ENCODE measurements at places on chromosomes 7 and 10. TPM values are rescaled to one million over a fixed set of nuclear protein-coding genes. Genes with fewer than 3 reads are reported as not detected.

The TMEM130 gene
- total RNA-seq: 5.7 TPM

The LIPK gene
- total RNA-seq: not detected

The GNB2 gene
- total RNA-seq: 179 TPM

The CNNM1 gene
- total RNA-seq: not detected

The SAP25 gene
- 13.6 TPM for total RNA-seq

The ZNF716 gene
- total RNA-seq: not detected

The FOXI2 gene
- total RNA-seq: 0.40 TPM

The CLRN3 gene
- not detected for total RNA-seq

DNA sequence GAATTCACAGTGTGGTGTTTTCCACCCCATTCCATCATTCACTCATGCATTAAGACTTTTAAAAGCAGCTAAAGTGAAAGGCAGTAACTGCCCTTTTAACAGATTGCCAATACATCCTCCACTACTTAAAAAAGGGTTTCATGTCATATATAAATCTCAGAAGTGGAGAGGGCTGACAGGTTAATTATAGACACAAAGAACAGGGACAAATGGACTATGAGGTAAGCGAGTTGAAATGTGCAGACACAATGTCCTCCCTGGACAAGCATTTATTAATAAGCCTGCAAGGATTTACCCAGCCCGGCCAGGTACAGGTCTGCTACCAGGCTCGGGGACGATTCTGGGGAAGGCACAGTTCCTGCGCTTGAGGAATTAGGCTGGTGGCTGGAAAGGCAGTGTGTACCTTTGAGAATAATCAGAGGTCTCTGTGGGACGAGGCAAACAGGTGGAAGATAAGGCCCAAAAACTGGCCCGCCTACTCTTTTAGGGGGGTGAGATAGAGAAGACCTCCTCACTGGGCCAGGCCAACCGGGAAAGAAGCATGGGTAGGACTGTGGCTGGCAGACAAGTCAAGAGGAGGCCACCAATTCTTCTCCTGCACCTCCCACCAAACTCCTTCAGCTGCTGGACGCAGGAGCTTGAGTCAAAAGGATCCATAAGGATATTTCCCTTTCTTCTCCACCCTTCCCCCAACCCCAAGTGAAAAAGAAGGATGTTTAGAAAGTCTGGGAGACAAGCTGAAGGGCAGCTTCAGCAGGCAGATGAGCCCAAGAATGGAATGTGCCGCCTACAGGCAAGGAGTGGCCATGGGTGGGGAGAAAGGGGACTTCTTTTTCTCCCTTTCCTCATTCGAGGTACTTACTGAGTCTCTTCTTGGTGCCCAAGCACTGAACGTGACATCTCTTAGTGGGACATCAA, 1.5 kb downstream of the PDLIM1 start:
- DNase-seq: no peak

- no peak for DNase-seq
These were observed 139.3 kb downstream of the ELAPOR2 start for GRCh38 chr7:86920154-86920553.

DNA sequence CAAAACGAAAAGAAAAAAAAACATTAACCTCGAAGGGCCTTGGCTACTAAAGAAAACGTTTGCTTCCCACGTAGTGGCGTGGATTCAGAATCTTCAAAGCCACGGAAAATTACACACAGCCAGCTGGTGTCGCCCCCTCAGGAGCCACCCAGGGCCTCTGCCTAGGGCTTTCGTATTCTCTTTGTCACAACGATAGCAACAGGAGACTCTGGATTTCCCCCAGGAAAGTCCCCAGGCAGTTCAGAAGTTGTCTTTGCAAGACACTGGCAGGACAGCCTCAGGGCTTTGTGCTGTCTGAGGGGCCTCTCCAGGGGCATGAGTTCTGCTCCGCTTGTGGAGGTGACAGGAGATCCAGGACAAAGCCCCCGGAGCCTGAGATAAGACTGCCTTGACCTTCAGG, 150.2 kb upstream of the INSYN2A start:
- no peak for DNase-seq

GRCh38 chr10:12006671-12007070, 35.9 kb downstream of the UPF2 start:
- no peak for DNase-seq

DNA sequence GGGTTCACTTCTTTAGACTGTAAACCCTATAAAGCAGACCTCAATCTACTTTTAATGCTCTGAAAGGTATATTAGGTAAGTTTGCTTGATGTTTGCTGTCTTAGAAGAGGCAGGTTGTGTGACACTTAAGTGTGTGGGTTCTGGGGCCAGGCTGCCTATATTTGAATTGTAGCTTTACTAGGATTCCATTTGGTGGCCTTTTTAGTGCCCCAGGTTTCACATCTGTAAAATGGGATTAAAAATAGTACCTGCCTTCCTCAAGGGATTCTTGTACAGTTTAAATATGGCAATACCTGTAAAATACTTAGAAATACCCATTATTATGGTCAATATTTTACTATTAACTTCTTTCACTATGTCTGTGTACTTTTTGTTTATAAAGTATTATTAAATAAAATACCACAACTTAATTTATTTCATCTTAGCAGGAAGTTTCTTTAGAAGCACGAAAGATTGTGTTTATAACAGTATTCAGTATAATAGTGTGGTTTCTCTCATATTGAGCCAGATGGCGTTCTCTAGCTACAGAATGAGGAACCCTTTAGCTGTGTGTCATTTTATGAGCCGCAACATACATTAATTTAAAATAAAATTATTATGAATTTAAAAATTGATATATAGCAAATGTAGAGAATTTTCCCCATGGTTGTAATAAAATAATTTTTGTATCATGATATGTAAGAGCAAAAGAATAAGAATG, 94.2 kb downstream of the CDK14 start:
- DNase-seq: no peak

- no peak for DNase-seq
These were observed 12.7 kb downstream of the STRA8 start for GRCh38 chr7:135246191-135246825.

DNA sequence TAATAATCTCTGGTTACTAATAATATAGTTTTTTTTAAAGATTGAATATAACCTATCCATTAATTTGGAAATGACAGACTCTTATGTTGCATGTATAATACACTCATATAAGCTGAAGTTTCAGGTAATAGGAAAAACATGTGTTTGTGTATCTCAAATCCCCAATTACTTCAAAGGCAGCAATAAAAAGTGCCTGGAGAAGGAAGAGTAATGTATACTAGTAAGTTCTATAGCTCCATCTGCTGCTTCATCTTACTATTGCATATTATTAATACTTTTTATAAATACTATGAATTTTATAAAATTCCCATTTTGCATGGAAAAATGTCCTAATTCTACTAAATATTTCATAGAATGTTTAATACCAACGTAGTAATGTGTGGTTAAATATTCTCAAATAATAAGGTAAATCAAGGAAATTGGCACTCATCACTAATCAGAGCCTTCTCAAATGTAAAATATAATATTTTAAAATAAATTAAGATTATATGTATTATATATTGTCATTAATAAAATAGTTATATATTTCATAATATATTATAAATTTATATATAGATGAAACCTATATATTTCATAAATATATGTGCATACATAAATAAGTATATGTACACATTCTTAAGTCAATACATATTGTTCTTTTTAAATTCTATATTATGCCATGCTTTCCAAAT, 311.9 kb downstream of the HGF start:
- no peak for DNase-seq

GRCh38 chr10:126042906-126043305, 146.5 kb downstream of the FANK1 start:
- no peak for DNase-seq

DNA sequence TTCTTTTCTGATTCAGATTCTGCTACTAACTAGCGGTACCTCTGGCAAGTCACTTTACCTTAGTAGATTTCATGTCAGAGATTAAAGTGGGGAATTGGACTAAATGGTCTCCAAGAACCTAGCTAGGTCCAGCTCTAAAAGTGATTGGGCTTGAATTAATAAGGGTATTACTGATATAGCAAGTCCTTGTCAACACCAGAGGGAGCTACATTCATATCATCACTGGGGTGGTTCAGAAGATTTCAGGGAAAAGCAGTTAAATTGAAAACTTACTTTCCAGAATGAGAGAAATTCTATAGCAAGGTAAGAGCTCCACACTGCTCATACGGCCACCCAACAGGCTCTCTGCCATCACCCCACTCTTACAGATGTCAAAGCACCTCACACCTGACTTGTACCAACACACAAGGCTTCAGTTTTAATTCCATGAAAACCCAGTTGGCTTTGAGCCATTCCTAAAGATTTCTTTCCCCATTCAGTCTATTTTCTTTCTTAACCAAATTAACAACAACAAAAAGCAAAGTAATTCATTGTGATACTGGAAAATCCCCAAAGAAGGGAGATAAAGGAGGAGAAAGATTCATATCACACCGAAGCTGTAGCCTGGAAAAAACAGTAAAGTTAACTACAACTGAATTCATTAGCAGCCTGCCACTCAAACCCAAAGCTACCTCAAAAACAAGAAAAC, 38.0 kb upstream of the SPOCK2 start:
- no peak for DNase-seq

- no peak for DNase-seq
These were observed 118.5 kb downstream of the VTI1A start for GRCh38 chr10:112565434-112566053.

DNA sequence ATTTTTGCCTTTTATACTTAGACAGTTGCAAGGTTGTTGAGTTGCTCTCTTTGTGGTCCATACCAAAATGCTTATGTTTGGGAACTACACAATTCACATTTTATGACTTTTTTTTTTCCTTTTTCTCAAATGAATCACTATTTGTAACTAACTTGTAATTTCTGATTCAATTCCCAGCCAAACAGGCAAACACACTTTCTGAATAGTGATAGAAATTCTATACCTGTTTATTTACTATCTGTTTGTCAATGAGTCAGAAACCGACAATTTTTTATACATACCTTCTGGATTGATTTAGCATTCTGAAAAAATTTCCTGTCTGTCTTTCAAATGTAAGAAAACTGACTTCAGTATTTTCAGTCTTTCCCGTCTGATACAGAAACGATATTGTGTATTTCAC, 69.1 kb downstream of the MBL2 start:
- no peak for DNase-seq

DNA sequence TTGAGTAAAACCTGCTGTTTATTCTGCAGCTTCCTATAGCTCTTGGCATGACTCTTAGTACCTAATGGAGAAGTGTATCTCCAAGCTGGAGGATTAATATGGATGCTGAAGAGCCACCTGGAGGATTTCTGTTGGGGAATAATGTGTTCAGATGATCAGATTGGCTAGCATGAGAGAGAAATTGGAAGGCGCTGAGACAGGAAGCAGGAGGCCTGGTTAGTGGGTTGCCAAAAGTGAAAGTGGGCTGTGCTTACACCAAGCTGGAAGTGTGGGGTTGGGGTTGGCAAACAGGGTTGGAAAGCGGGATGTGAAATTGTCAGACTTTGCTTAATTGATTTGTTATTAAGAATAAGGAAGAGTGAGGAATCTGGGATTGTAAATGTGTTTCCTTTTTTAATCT, 111.8 kb upstream of the PLPP4 start:
- DNase-seq: no peak

DNA sequence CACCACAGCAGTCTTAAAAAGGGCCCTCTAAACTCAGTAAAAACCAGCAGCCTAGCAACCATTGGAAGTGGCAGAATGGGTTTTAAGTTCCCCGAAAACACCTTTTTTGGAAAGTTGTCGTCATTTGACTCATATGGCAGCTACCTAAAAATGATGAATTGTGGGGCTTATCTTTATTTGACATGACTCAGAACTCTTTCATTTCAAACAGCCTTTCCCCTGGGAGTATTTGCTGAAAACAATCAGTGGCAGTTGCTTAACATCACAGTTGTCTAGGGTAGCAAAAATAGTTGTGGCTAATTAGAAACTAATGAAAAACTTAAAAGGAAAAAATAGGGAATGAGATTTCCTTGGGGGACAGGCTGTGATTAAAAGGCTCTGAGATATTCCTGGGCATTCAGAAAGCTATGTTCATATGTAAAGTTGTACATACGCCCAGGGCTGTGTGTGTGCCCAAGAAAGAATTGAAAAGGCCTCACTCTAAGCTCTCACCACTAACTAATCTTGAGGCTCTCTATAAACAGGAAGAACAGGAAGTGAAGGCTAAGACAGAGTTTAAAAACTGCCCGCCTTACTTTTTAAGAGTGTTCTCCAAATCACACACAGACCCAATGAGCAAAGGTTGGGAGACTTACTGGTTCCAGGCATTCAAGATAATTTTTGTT, 81.7 kb upstream of the HECTD2 start:
- no peak for DNase-seq

DNA sequence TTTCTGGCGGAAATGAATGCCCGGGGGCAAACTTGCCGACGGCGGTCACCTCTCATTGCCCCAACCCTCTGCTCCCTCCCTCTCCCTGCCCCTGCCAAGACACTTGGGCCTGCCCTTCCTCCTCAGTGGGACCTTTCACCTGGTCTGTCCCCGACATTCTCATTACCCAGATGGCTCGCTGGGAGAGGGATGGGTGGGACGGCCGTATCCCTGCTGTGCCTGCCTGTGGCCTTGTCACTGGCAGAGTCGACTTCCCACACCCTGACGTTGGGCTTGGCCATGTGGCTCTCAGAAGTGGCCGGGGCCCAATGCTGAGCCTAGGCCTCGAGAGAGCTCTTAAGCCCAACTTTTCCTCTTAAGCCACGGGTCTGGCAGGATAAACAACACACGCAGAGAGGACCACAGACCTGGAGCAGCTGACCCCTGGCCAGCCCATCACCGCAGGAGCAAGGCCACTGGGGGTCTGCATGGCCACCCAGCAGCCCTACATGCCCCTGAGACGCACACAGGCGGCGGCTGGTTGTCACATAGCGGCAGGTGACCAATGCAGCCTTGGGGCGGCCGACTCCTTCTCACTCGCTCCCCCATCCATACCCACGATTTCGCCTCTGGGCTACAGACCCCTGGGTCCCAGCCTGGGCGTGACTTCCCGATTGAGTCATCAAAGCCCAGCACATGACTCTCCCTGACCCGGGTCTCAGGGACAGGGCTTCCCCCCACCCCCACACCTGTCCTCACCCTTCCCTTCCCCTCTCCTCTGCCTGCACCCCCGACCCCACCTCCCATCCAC, 40.1 kb downstream of the SLC29A4 start:
- DNase-seq: no peak

GRCh38 chr7:94129443-94130140, 125.4 kb upstream of the BET1 start:
- no peak for DNase-seq

- DNase-seq: no peak
These were observed 158.0 kb upstream of the PTN start for GRCh38 chr7:137501562-137501961.

GRCh38 chr10:80322711-80323110, 33.3 kb upstream of the MAT1A start:
- DNase-seq: no peak

GRCh38 chr10:91127341-91128082, 93.0 kb upstream of the PCGF5 start:
- no peak for DNase-seq

DNA sequence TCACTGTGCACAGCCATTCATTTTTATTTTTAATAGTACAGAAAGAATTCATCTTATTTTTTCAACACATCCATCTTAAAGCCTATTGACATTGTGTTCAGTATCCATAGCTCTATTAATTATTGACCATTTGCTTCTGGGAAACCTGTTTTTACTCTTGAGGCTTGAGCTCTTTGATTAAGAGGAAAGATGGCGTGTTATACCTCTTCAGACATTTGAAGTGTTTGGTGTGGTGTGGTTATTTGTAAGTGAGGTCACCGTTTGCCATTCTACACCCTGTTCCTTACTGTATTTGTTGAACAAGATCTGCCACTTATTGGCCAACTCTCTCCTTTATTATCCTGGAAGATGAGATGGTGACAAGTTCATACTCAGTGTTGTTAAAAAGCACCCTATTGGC, 18.4 kb downstream of the C7orf57 start:
- no peak for DNase-seq
